Stimulated activated CD8-positive, alpha-beta memory T cell treated with anti-CD3 and anti-CD28 coated beads, Interleukin-4, amount 100 ng/mL, for 4 hours (primary cell): ENCODE measurements at places on chromosomes 2 and 18.

GRCh38 chr2:163595028-163595427, 140.8 kb downstream of the FIGN start:
- no peak for DNase-seq

- DNase-seq: no peak
Observed at GRCh38 chr2:212926940-212927339, 224.5 kb downstream of the IKZF2 start.

DNA sequence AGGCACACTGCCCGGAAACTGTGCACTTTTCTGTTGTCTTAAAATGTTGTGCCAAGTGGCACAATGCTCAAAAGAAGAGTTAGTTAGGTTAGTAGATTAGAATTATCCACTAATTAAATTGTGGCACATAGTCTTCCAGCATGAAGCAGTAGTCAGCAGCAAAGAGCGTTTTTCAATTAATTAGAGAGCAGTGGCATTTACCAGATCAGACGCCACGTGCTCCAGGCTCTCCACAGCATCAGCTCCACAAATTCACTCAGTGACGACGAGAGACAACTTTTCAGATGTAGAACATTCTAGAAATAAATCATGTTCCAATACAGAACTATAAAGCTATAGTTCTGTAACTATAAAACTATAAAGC, 16.4 kb upstream of the RTTN start:
- no peak for DNase-seq

DNA sequence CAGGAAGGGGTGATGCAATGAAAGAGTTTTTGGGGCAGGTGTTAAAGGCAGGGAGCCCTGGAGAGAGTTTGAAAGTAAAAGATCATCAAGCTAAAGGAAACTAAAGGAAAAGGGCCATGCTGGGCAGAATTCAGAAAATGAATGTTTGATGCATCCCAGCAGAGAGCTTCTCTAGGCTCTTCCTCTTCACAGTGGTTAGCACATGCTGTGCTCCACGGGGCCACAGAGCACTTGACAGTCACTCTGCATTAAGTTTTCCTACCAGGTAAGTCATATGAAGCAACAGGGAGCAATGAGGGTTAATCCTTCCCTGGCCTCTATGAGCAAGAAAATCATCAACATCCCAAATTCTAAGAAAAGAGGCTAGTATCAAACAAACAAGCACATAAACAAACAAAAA, 895.2 kb downstream of the TRIB2 start:
- no peak for DNase-seq

DNA sequence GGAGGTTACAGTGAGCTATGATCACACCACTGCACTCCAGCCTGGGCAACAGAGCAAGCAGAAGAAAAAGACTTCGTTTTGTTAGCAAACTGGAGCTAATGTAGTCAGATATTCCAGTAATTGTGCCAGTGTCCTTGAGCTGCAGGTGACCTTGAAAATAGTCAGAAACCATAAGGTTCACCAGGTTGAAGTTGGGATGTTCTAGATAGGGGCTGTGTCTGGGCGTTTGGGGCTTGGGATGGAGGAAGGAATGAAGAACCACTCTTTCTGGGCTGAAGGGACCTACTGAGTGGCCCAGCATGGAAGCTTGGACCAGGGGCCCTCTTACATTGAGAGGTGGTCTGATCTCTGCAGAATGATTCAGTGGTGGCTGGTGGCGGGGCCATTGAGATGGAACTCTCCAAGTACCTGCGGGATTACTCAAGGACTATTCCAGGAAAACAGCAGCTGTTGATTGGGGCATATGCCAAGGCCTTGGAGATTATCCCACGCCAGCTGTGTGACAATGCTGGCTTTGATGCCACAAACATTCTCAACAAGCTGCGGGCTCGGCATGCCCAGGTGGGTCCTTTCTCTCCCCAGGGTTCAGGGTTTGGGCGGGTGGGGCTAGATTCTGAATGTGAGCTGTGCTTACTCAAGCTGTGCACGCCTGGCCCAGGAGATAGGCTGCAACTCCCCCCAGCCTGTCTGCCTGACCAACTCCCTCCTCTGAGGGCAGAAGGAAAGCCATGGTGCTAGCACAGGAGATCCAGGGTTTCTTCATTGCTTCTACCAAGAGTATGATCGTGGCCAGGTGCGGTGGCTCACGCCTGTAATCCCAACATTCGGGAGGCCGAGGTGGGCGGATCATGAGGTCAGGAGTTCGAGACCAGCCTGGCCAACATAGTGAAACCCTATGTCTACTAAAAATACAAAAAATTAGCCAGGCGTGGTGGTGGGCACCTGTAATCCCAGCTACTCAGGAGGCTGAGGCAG, 17.1 kb downstream of the CCT7 start:
- no peak for DNase-seq

GRCh38 chr2:172248785-172249187, 146.1 kb upstream of the DLX2 start:
- no peak for DNase-seq

GRCh38 chr2:149559341-149560068, 28.1 kb downstream of the MMADHC start:
- DNase-seq: no peak

DNA sequence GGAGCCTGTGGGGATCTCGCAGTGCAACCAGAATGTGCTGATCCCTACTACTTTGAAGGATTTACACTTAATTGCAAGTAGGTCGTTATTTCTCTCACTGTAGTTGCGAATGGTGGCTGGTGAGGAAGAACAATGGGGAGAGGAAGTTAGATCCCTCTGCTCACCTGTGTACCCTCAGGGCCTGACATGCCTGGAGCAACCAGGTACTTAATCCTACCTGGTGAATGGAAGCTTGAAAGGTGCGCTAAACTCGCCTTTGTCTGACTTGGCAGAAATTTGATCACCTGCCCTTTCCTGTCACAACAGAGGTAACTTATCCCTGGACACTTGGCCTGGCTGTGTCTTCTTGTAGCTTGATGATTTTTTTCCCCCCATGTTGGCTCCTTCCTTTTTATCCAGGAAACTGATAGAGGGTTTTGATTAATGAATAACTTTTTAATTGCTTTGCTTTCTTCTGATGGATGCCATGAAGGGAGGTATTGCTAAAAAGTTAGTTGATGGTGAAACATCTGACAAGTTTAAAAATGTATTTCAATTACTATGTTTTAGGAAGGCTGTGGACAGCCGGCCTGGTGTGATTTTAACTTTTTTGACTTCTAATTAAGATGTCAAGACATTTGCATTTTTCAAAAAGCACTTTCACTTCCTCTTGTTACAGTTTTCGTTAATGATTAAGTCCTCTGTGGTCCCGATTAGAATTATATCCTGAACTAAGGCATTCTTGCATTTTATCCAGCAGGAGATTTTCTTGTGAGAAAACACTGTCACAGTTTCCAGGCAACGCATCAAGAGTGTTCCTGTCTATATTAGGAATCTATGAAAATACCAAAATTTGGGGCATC, 9.2 kb downstream of the SGPP2 start:
- DNase-seq: no peak

DNA sequence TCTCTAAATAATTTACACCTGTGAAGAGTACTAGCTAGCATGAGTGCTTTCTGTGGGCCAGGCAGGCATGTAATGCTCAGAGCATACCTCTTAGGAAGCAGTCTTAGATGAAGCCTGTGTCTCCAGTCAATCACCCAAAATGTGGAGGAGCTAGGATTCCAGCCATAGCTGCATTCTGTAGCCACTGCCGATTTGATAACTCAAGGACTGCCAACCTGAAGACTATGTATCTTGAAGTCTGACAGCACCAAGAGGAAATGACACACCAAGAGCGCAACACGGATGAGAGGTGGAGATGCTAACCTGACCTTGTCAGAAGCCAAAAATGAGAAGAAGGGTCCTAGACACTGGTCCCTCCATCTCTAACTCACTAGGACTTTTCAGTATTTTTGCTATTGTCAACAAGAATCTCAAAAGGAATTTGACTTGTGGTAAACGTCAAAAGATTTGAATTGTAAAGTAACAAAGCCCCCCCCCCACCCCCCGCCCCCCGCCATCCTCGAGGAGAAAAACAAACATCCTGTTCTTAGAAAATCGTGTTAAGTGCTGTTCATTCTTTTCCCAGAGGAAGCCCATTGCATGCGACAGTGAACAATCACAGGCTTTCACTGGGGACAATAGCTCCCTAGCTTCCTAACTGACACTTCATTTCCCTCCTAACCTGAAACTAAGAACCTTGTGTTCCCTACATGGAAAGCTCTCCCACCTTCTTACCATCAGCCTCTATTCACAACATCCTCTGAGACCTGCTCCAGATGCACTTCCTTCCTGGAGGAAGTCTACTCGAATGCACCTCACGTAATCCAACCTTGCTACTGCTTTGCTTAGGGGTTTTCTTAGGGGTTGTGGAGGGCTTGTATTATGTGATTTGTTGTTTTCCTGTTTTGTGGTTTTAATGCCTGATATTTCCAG, 14.7 kb downstream of the CDC42EP3 start:
- no peak for DNase-seq

DNA sequence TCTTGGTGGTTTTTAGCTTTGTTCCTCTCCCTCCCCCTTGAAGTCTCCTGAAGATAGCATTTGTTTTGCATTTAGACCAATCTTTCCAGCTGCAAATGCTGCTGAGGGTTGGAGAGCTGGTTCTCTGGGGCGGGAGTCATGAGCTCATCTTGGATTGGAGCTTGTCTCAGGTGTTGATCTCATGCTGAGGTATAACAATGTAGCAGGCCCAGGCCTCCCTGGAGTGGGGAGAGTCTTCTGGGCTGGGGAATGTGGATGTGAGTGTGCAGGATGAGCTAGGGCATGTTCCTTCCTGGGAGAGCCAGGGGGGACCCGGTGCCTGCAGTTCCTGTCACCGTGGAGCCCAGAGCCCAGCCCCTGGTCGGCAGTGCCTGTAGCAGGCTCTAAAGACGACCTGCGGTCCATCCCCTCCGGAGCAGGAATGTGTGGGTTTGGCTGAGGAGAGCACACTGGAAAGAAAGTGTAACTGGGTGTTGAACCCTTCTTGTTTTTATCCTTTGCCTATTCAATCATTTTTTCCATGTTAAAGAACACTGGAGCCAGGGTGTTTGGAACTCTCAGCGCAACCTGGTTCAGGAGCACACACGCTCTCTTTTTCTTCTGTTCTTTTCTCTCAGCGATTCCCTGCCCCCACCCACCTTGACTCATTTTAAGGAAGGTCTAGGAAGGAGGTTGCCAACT, 2.7 kb downstream of the ZNF532 start:
- DNase-seq: no peak
